ENCODE measurements at places on chromosomes 12 and 14.

GRCh38 chr14:74973905-74974363, 18.5 kb upstream of the PGF start:
- DNase-seq, result no peak

DNA sequence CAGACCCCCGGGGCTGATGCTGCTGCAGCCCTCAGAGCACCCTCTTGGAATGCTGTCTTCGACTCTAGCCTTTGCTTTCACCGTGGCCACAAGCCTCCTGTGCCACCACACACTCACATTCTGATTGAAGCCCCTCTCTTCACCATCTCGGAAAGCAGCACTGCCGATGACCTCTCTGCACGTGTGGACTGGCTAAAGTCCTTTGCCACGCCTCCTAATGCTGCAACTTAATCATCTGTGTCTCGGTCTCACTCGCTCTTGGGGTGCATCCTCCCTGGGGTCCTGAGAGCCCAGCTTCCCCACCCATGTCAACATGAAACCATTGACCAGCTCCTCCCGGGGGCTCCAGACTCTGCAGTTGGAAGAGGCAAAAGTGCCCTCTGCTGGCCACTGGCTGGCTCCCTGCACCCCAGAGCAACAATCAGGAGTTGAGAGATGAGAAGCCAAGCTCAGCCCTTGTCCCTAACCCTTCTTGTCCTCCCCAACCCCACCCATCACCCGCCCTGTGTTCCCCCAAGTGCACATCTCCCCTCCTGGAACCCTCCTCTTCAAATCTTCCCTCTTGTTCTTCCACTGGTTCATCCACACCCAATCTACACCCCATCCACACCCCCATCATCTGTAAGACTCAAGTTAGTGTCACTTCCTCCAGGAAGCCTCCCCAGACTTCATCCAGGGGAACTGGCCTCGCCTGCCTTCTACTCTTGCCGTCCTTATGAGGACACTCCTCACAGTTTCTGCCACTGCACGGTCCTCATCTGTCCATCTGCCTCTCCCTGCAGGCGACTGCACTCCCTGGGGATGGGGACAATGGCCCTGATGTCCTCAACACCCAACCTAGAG, 23.6 kb upstream of the FAM181A start:
- DNase-seq, result no peak

DNA sequence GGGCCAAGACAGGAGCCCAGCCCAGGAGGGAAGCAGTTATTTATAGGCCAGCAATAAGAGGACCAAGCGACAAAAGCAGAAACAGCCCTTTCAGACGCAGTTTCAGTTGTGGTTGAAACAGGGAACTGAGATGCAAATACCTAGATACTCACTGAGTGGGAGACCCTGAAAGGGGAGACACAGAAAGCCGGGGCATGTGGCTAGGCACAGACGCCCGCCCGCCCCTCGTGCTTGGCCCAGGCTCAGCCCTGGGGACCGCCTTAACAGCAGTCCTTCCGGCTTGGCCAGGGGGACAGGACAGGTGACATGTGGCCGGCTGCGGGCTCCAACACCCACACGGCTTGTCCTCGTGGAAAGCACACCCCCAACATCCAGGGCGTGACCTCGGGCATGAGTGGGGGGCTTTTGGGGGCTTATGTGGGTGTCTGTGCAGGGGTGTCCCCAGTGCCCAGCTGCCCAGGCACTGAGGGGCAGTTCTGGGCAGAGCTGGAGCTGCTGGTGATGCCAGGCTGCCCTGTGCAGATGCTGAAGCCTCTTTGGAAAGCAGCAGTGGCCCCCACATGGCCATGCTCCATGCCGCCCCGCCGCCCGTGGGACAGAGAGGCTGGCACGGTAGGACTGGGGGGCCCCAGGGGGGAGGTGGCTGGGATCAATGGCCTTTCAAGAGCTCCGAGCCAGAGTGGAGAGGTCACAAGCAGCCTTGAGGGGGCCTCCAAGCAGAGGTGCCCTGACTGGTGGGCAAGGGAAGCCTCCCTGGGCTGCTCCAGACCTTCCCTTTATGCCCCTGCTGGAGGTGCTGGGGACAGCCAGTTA, 2.1 kb downstream of the PLD4 start:
- DNase-seq, result peak; percentile 98

DNA sequence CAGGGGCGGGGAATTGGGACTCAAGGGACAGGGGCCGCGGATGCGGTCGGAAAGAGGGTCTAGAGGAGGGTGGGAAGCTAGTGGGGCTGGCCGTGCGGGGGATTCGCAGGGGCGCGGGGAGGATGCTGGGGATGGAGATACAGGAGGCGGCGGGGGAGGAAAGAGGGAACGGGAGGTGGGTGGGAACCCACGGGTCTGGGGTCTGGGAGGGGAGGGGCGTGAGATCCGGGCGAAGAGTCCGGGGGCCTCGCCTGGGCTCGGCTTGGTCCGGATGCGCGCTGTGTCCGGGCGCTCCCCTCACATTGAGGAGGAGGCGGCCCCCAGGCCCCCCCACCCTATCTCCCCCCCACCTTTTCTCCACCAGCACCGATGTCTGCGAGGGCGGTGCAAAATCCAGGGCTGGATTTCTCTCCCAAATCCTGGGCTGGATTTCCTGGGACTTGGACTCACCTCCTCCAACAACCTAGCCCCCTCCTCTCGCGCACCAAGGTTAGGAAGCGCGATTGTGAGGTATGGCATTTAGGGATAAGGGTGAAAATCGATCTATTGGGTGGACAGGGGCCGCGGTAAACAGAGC, at the start of gene AGAP2:
TSS of gene AGAP2 (minus strand) at position 82 of the 577 bp plus-strand sequence. CDS start 496 bp downstream, outside the sequence.
- no peak for DNase-seq

DNA sequence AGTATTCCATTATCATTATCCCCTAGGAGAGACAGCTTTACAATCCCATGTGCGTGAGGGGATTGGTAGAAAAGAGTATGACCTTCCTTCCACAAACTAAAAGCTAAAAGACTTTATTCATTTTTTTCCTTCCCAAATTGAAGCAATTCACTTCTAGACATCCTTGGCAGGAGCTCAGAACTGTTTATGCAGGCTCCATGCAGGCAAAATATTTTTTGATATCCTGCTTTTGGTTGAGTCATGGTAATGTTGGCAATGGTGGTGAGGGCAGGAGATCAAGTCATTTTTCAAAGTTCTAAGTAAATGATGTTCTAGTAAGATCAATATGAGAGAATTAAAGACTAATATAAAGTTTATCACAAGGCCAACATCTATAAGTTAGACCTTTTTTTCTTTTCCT, 1.3 kb upstream of the PLEKHG7 start:
- DNase-seq, result no peak

DNA sequence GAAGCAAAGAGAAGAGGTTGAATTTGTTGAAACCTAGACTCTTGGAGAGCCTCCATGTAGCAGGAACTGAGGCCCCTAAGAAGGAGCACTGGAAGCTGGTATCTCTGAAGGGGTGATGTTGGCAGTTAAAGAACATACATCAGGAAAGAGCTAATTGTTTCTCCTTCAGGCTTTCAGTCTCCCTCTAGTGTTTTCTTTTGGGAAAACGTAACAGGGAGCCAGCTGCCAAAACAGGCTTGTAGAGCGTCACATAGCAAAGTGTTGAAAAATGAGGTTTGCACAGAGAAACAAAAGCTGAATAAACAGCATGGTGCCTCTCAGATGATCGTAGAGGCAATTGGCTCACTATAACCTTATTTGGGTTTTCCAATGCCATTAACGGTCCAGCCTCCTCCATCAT, 46.9 kb upstream of the CAND1 start:
- DNase-seq, result no peak

DNA sequence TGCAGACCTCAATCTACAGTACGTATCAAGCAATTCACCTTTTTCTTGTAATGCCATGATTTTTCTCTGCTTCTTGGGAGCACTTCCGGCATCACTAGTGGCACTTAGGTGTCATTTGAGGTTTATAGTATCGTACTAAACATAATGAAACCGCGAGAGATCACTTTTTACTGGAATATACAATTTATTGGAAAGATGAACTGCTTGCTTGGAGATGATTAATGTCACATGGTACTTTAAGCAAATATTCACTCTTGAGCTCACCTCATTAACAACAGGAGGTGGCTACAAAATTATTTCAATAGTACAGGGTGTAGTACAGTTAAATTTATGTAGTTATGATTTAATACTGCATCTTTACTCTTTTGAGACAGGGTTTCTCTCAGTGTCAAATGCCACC, 11.5 kb downstream of the FUT8 start:
- no peak for DNase-seq

DNA sequence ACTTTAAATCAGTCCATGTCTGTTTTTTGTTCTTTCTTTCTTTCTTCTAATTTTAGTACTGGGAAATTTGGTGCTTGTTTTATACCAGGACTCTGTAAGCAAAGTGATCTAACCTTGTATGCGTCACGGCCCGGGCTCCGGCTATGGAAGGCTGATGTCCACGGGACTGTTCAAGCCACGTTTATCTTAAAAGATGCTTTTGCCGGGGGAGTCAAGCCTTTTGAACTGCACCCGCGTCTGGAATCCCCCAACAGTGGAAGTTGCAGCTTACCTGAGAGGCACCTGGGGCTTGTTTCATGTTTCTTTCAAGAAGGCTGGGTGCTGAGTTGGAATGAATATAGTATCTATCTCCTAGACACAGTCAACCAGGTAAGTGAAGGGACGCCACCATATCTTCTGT, 62.2 kb downstream of the TECPR2 start:
- no peak for DNase-seq

GRCh38 chr12:106106892-106107291, 31.9 kb downstream of the NUAK1 start:
- DNase-seq, result no peak

- DNase-seq, result no peak
These were observed 36.4 kb downstream of the SAMD4A start for GRCh38 chr14:54603362-54603761.

DNA sequence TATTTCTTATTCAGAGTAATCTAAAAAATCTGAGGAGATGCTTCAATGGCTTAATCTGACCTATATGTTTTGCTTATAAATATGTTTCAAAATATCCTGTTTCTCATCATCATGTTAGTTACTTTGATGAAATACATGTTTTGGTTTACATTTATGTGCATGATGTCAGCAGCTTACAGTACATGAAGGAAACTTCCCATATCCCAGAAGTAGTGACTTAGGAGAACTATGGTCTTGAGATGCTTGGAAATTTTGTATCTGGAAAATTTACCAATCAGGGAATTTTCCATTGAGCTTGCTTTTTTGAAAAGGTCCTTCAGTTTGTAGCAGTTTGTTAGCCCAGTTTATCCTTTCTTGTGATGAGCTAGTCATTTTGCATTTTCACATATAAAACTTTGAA, 73.3 kb downstream of the RASSF8 start:
- no peak for DNase-seq

GRCh38 chr12:59084511-59085375, 164.4 kb upstream of the LRIG3 start:
- DNase-seq, result no peak

DNA sequence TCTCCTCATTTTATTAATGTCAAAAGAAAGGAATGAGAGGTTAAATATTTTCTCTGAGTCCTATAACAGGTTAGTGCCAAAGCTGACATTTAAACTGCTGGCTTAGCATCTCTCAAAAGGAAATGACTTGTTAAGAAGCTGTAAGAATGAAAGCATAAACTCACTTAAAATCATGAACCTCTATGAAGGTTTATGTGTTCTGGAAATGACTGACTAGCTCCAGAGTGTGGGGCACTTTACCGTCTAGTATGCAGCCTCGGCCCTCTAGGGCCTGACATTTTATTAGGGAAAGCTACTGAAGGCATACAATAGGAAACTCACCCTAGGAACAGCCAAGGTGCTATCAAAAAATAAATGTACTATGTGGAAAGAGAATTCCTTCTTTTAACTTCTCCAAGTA, 35.1 kb downstream of the SPX start:
- no peak for DNase-seq

- DNase-seq, result no peak
These were observed 290.0 kb upstream of the NOVA1 start for GRCh38 chr14:26887847-26888246.

GRCh38 chr12:104720339-104721038, 237.6 kb downstream of the SLC41A2 start:
- peak; percentile 42 for DNase-seq

DNA sequence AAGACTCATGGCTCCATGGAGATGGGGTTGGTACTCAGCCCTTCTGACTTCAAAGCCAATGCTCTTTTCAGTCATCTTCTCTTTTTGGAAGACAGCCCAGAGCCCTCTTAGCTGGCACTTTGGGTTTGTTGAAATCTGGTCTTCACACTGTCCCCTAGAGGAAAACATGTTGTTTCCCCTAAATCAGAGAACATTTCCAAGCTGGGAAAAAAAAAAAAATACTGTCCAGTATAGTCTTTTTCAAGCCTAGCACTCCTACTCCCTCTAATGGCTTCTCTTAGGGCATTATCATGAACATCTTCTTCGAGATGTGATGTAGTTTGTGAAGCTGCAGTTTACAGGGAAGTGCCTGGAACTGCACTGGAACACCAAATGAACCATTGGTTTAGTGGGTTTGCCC, 3.0 kb upstream of the ZC3H14 start:
- no peak for DNase-seq

DNA sequence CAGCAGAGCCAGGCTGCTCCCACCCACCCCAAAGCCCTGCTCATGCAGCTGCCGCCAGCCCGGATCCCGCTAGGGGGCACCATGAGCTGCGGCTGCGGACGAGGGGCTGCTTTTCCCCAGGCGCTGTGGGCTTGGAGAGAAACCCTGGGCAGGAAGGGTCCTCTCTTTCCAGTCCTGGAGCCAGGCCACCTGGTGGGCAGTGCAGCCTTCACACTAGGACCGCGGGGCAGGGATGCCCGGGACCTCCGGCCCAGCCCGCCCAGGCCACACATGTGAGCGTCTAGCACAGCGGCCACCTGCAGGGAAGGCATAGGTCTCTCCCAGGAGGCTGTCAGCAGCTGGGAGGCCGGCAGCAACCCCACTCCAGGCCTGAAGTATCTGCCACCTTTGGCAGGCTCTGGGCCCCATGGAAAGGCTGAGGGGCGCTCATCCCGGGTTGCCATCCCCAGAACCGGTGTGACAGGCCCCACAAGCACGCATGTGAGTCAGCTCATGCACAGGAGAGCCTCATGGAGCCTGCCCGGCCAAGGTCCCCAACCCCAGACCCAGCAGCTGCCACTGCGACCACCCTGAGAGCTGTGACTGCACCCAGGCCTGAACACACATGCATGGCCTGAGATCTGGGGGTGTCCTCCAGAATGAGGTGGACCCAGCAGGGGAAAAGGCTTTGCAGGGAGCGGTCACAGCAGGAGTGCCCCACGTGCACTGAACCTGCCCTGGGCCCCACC, 280.0 kb upstream of the RTL1 start:
- DNase-seq, result no peak

DNA sequence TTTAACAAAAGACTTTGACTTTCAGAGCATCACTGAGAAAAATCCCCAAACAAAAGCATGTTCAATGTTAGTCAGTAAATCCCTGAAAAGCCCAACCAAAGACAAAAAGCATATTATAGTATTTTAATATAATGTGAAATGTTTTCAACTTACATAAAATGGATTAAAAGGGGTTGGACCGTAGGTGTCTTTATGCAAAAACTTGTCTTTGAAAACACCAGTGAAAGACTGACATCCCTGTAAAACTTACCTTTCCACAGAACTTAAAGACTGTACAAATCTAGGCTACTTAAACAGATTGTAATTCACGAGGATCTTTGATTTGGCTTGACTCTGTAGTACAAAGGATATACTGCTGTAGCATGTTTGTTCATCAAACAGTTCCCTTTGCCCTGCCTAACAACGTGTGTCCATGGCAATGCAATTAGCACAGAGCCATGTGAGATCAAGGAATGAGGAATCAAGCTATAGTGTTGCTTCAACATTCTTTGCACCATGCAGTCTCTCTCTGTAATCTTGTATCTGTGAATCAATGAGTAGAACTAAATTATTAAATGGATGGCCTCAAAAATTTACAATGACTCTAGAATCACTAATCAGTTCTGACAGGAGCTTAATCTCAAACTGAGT, 138.5 kb upstream of the SYT1 start:
- DNase-seq, result no peak
